ENCODE measurements at places on chromosomes 6 and 20.

- no peak for DNase-seq
Observed at GRCh38 chr6:131292145-131292938, 157.1 kb downstream of the AKAP7 start.

GRCh38 chr6:139174961-139175360, 40.1 kb downstream of the HECA start:
- no peak for DNase-seq

- no peak for DNase-seq
Observed at GRCh38 chr6:6256886-6257285, 63.6 kb downstream of the F13A1 start.

GRCh38 chr6:163570579-163571231, 156.2 kb downstream of the QKI start:
- DNase-seq = no peak

GRCh38 chr6:29510746-29511300, 23.1 kb upstream of the MAS1L start:
- DNase-seq = no peak

GRCh38 chr6:4358414-4359107, 223.2 kb upstream of the ECI2 start:
- no peak for DNase-seq

- no peak for DNase-seq
Observed at GRCh38 chr20:46984405-46984804, 89.8 kb downstream of the EYA2 start.

DNA sequence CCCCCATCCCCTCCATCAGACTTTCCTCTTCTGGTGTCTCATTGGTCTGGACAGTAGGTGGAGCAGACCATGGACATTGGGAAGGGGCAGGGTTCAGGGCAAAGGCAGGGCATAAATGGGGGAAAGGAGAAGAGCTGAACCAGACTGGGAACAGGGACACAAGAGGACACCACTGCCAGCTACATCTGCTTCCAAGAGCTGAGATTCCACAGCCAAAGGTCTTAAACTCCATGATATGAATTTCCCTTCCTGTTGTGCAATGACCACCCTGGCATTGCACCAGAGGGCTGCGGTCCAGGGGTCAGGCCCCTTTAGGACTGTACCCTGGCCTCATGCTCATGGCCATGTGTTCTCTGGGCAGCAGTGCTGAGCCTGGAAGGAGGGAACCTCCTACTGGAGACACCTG, 137.9 kb downstream of the MAFB start:
- DNase-seq = no peak

- DNase-seq = no peak
Observed at GRCh38 chr20:37356961-37357371, 11.0 kb downstream of the SRC start.

GRCh38 chr6:12751694-12752325, 35.2 kb downstream of the PHACTR1 start:
- DNase-seq = no peak

- no peak for DNase-seq
Observed at GRCh38 chr6:52909531-52909930, at the start of gene GSTA3. Gene GSTA3 (minus strand): TSS chr6:52909698. CDS start chr6:52905834, 3,864 bp downstream.

GRCh38 chr6:130385064-130385695, 19.4 kb downstream of the TMEM200A start:
- no peak for DNase-seq

- peak; percentile 45 for DNase-seq
Observed at GRCh38 chr6:107716688-107717089, 107.4 kb downstream of the SCML4 start.

GRCh38 chr20:50218987-50219435, 28.4 kb downstream of the CEBPB start:
- no peak for DNase-seq

DNA sequence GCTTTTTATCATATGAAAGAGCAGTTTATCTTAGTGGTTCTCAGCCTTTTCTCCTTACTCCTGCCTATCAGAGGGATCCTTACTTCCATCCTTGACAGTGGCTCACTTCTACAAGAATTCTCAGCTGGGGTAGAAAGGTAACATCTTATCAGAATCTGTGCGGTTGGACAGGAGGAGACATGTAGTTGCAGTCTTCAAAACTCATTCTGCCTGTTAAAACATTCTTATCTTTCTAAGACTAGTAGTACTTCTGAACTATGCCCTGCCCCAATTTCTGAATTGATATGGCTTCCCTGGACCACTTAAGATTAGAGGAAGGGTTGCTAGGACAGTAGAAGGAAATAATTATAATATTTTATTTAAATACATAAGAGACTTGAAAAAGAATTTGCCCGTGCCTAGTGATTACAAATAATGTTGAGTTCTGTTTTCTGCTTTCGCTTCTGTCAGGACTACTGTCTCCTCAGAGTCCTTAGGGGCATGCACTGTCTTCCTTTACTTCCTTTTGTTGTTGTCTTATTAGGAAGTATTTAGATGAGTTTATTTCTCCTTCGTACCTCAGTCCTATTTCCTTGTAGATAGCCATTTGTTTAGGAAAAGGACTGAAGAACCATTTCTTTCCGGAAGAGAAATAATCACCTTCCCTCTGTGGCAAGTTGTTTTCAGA, 24.9 kb downstream of the BLTP3A start:
- no peak for DNase-seq
